GM12892 (cell line): ENCODE measurements at places on chromosomes 2 and 18.

- DNase-seq, result no peak
Measured at GRCh38 chr2:79437433-79438267, 75.2 kb upstream of the CTNNA2 start.

GRCh38 chr2:157333304-157334047 lies 7.9 kb upstream of the ERMN start:
- DNase-seq, result no peak

DNA sequence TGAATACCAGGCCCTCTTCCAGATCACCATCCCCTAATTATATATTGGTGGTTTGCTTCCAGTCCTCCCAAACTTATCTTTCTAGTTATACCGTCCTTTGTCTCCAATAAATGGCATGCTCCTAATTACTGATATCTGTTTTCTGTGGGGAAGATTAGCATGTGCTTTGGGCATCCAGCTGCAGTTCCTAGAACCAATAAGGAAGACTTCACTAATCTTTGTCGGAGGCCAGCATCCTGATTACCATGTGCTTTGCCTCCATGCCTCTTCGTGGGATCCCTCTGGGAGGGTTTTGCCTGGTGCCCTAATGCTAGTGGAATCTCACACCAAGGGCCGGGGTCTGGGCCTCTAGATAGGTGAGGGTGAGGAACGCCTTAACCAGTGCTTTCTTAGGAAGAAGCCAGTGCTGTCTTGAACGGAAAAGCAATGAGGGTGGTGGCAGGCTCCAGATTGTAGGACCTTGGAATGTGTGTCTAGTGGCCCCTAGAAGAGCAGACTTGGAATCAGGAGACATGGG lies 47.7 kb downstream of the ACKR3 start:
- no peak for DNase-seq

DNA sequence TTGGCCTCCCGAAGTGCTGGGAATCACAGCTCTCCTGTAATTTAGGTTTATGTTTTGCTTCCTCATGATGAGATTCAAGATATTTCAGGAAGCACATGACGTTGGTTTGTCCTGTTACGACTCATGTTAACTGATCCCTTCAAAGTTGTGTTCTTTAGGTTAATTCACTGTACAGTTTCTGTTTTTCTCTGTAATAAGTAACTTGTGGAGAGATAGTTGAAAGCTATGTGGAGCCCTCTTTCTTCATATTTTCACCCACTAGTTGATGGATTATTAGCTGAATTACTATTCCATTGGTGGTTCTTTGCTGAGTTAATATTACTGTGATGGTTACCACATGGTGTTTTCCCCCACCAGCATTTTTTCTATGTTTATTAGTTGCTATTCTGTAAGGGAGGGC lies 18.3 kb upstream of the CHCHD5 start:
- no peak for DNase-seq

- no peak for DNase-seq
Measured at GRCh38 chr2:46364797-46365457, 67.7 kb downstream of the EPAS1 start.

DNA sequence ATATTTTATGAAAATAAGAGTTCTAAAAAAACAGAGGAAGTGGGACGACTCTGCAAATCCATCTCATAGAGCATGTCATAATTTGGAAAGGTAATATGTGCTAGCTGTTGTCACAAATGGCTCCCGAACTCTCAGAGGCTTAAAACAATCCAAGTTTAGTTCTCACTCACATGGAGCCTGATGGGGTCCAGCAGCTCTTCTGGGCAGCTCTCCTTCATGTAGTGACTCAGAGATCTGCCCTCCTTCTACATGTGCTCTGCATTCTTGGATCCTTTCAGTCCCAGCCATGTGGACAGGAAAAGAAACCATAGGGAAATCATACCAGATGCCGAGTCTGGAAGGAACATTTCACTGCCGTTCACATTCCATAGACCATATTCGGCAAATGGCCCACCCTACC lies 180.1 kb upstream of the APCDD1 start:
- DNase-seq, result no peak

DNA sequence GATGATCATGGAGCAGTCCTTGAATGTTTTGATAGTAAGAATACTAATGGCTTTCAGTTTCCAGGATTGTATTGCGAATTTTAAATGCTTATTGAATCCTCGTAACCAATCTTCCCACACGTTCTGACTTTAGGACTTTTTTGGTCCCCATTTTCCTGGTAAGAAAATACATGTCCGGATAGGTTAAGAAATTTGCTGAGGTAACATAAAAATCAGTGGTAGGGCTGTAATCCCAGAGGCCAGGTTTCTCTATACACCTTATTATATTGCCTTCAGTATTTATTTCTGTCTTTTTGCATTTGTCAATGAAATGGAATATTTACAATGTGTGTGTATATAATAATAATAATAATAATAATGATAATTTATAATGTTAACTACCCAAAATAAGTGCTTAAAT lies 603.2 kb downstream of the TMEM182 start:
- no peak for DNase-seq

DNA sequence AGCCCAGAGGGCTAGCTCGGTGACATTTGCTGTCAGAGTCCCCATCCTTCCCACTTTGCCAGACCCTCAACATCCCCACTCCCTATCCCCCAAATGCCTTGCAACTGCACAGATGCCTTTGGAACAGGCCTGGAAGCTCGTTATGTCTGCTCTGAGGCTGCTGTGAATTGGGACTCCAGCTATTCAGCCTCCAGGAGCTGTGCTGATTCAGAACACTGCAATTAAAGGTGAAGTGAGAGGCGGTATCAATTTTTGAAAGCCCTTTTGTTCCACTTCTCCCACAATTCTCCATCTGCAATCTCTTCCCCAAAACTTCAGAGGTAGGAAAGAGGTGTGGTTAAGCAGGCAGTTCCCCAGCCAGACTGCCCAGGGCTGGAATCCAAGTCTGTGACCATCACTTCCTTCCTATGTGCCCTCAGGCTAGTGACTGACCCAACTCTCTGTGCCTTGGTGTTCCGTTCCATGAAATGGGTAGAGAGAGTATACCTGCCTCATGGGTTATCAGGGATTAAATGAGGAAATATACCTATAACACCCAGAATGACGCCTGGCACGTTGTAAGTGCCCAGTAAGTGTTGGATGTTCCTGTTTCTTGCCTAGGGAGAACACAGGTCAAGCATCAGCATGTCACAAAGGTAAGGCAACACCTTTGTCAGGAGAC lies 17.5 kb downstream of the NOSTRIN start:
- no peak for DNase-seq

GRCh38 chr2:108594132-108594981 lies 60.1 kb downstream of the LIMS1 start:
- no peak for DNase-seq

- no peak for DNase-seq
Measured at GRCh38 chr18:79504034-79504433, 108.3 kb downstream of the NFATC1 start.

DNA sequence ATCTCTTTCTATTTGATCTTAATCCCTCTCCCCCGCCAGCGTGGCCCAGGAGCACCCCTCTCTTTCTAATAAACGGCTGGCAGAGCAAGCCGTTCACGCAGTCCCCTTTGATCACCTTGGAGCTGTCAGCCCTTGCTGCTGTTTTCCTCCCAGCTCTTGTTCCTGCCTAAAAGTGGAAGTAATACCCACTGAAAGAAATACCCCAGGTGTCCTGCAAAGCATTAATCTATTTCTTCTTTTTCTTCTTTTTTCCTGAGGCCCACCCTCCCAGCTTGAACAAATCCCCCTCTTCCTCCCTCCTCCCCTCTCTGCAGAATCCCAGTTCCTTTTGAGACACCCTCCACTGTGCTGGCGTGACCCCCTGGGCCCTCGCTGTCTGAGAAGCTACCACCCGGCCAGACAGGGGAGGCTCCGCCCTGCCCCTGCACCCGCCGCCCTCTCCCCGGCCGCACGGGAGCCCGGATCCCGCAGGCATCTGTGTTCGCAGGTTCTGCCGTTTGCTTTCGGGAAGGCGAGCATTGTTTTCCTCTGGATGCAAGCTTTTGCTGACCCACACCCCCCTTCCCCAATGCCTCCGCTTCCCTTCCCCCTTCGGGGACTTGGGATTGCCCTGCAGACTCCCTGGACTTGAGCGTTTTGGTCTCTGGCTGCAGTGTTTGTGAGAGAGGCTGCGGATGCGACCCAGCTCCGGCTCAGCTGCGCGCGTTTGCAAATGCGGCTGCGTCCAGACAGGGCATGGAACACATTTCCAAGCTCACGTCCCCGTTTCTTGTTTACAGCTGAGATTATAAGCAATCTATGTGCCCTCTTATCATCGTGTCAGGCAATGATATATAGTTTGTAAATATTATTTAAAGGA lies 631.5 kb downstream of the NYAP2 start:
- DNase-seq, result no peak

GRCh38 chr18:61336766-61337165 lies 3.5 kb downstream of the CDH20 start:
- DNase-seq, result no peak

DNA sequence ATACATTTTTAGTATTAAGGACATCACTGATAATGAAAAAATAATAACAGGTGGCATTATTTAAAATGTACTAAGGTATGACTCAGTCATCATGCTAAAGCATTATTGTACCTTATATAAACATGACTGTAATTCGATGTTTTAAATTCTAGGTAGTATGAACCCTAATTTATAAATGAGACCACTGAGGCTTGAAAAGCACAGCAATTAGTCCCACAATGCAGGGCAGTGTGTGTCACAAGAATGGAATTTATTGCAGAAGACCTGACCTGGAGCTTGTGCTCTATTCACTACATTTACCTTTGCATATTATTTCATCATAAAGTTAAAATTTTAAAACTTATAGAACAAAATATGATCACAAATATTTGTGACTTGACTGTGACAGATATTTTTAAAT lies 358.5 kb upstream of the DSEL start:
- no peak for DNase-seq

GRCh38 chr2:169175112-169175511 lies 105.7 kb downstream of the DHRS9 start:
- DNase-seq, result no peak

- DNase-seq, result no peak
Measured at GRCh38 chr18:14922965-14923565, 175.1 kb downstream of the ANKRD30B start.

- no peak for DNase-seq
Measured at GRCh38 chr2:95019572-95019971, 5.9 kb upstream of the MAL start.

DNA sequence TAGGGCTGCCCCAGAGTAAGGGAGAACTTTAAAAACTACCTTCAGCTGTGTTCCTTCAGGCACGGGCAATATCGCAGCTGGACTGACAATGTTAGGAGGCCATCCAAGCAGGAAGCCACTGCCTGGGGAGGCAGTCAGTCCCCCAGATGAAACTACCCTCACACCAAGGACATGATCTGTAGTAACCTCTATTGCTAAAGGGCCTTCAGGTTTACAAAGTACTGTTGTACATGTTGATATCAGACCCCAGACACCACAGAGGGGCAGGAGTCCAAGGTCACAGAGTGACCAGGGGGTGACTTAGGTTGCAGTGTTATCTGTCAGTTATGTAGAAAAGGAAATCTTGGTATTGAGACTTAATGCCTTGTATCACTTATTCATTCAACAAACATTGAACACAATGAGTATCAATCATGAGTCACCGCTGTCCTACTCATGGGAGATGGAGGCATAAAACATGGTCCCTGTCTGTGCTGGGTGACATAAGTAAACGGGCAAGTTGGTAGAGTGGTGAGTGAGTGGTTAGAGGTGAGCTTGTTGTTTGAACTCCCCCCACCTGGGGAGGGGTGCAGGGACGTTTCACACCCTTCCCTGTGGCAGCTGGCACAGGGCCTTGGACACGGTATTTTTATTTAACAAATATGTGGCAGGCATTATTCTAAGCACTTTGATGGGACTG lies 7.1 kb downstream of the CABLES1 start:
- no peak for DNase-seq

DNA sequence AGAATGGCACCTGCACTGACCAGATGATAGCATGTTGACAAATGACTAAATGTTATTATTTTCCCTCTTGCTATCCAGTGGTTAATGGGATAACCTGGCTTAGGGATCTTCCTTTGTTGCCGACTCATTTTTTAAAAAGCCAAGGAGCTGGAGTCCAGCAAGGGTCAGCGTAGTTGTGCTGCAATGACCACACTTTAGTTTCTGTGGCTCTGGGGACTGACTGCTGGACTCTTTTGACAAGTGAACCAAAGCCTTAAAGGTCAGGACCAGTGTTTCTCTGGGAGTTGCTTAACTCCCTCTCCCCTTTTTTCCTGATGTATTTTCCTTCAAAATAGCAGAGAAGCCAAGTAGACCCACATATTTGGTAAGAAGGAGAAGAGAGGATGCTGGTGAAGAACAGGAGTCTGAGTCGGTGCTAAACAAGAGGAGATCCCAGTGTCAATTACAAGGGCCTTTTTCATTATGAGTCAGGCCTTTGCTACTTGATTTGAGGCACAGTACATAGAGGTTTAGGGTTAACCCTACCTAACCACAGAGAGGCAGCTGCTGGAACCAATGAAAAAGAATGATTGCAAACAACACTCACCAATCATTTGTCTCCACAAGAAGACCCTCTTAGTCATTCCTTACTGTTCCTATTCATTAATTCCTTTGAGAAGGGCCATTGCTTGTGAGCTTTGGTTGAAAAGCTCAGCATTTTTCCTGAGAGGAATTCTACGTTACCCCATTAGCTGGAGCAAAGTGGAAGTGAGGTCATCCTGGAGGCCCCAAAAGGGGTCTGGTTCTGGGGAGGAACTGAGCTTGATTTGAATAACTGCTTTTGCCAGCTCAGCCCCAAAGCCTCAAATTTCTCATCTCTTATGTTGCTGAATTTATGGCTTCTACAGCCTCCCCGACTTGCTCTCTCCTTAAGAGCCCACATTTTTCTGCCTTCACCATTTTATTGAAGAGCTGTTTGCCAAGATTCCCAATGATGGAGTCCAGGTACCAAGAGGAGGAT lies 137.6 kb upstream of the HNMT start:
- no peak for DNase-seq

GRCh38 chr2:159155320-159155719 lies 131.2 kb downstream of the WDSUB1 start:
- DNase-seq, result no peak

- no peak for DNase-seq
Measured at GRCh38 chr18:13879492-13879891, 35.8 kb downstream of the MC2R start.

- no peak for DNase-seq
Measured at GRCh38 chr2:37454851-37455762, 110.7 kb downstream of the QPCT start.

- no peak for DNase-seq
Measured at GRCh38 chr2:33123216-33123615, 176.5 kb downstream of the LTBP1 start.

GRCh38 chr18:79224381-79224780 lies 155.2 kb downstream of the ATP9B start:
- DNase-seq, result no peak

DNA sequence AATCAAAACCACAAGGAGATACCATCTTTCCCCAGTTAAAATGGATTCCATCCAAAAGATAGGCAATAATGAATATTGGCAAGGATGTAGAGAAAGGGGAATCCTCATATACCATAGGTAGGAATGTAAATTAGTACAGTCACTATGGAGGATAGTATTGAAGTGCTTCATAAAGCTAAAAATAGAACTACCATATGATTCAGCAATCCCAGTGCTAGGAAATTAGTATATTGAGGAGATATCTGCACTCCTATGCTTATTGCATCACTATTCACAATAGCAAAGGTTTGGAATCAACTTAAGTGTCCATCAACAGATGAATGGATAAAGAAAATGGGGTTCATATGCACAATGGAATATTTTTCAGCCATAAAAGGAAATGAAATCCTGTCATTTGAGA lies 251.2 kb downstream of the ZNF804A start:
- DNase-seq, result no peak
